ENCODE measurements at places on chromosomes 16 and 17.

DNA sequence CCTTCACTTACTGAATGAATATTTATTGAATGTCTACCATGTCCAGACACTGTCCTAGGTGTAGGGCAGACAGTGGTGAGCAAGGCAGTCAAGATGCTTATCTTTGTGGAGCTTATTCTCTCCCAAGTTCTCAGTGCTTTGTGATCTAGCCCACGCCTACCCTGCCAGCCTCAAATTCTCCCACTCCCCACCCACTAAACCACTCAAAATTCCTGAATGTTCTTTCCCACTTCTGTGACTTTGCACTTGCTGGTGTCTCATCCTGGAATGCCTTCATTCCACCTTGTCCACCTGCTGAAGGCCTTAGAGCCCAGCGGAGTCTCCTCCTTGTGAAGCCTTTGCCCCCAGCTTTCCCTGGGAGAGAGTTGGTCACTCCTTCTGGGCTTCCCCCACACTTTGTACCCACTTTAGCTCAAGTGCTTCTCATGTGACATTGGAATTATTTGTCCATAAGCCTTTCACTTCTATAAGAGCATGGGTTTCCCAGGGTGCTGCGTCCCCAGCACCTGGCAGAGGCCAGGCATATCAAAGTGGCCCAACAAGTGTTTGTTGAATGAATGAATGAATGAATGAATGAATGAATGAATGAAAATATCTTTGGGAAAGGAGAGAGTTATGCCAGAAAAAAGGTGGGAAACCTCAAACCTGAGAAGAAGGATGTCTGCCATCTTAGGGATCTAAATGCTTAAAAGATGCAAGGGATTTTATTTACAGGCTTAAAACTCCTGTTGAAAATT lies 23.0 kb downstream of the CCDC182 start:
- DNase-seq: no peak

GRCh38 chr17:81930142-81931125 lies 2.9 kb upstream of the MAFG start:
- DNase-seq: no peak

- DNase-seq: no peak
These were observed 32.1 kb downstream of the TOM1L1 start for GRCh38 chr17:54932711-54933110.

DNA sequence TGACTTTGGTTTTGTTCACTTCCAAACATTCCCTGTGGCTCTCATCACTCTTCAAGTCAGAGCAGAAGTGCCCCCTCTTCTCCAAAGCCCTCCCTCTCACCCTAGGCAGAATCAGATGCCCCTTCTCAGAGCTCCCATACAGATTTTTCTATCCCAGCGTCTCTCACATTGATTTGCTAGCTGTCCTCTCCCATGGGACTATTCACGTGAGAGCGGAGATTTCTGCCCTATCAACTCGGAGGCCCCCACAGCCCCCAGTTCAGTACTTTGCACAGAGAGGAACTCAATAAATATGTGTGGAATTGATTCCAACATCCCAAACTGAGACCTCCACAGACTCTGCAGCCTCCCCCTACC lies 182.6 kb downstream of the C16orf78 start:
- no peak for DNase-seq

DNA sequence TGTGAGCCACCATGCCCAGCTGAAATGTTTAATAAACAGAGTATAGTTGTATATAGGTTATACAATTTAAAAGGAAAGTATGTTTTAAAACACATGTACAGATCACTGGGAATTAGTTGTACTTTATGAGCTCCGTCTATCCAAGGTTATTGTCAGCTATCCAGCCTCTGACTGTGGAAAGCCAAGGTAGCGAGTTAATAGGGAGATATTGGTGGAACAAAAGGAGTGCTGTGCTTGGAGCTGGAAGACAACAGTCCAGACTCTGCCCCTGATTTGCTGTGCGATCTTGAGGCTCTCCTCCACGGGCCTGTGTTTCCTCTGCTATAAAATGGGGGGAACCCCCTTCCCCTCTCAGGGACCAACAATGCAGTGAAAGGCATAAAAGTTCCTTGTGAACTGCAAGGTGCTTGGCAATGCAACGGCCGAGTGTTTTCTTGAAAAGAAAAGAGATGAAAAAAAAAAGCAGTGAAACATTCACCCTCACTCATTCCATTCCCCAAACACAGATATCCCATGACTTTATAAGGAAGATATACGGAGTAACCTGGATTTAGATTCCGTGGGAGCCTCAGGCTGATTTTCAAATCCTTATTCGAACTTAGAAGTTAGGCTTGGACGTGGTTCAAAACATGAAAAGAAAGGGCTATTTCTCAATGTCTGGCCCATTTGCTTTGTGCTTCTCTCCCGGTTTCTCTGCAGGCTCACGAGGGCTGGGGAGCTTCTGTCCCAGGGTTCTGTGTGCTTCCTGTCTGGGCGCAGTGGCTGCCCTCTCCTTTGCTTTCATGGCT lies 34.1 kb downstream of the CUEDC1 start:
- no peak for DNase-seq

DNA sequence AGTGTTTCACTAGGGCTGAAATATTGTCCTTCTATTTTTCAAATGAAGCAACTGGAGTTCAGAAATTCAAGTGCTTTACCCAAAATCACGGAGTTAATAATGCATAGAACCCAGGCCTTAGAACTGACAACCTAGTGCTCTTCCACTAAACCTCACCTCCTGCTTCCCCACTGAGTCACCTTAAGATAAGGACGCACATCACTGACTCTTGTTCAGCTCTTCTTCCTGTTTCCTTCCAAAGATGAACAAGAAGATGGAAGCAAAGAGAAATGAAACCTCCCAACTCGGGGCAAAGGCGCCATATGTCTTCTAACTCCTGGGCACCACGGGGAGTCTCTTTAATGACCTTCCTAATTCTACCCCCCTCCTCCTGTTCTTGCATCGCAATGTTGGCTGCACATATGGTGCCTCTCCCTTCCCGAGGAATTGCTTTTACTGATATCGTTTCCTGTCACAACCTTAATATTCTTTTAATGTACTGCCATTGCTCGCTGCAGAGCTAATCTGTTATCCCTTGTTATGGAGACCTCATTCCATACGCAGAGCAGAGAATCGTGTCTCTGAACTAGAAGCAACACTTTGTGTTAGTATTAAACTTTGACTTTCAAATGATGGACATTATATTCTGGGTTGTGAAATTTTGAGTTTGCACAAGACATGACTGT lies 591.4 kb downstream of the TMEM114 start:
- no peak for DNase-seq

All from left lung (tissue), 14 donors.